ENCODE measurements at places on chromosomes 2 and 18.

DNA sequence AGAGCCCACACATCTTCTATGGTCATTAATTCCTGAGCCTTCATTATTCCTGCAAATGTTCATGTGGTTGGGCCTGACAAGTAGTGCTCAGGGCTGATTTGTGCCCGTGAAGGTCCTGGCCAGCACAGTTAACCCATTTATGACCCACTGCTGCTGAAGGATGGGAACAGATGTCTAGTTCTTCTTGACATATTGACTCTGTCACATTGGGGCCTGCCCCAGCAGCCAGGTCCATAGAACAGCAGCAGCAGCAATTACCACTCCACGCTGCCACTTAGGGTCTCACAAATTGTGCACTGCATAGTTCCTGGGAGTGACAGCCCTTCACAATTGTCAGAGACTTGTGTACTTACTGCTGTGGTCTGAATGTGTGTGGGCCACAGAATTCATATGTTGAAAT lies 442.3 kb upstream of the RGPD4 start:
- no peak for DNase-seq

DNA sequence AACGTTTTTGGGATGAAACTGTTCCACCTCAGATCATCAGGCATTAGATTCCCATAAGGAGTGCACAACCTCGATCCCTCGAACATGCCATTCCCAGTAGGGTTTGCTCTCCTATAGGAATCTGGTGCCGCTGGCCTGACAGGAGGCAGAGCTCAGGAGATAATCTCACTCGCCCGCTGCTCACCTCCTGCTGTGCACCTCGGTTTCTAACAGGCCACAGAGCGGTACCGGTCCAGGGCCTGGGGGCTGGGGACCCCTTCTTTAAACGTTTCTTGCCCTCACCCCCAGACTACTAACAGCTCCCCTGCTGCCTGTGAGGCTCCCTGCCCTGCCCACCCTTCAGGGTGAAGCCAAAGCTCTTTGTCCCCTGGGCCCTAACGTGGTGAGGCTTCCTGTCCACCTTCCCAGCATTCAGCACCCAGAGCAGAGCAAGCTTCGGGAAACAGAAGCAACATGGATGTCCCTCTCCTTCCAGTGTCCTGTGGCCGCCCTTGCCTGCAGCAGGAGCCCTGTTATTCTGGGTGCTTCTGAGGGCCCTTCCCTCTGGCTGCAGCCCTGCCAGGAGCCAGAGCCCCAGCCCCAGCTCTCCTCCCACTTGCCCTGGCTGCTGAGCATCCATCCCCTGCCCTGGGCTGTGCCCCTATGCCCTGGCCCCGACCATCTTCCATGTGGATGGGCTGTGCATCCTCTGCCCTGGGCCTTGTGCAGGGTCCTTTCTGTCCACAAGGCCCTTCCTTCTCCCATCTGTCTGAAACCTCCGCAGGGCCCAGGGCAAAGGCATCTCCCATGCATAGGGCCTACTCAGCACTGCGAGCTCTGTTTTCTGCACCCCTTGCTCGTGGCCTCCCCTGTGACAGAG lies 140.1 kb downstream of the MBP start:
- DNase-seq = no peak

- no peak for DNase-seq
Observed at GRCh38 chr18:63040788-63041410, 278.7 kb downstream of the BCL2 start.

GRCh38 chr18:23756590-23757436 lies 67.6 kb downstream of the LAMA3 start:
- DNase-seq = no peak

DNA sequence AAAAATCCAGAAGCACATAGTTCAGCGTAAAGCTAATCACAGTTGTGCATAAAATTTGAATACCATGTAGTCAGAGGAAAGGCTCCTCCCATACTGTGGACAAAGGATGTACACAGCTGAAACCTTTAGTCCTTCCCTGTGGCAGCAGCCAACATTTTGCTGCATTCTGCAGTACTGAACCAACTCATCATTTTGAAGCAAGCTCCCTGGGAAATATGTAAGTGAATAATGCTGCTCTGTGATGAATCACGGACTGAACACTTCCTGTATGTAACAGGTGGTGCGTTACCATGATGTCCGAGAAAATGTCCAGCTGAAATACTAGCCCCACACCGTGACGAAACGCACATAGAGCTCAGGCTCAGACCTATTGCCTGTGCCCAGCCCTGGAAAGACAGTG lies 421.1 kb upstream of the RAB12 start:
- DNase-seq = no peak

- DNase-seq = no peak
Observed at GRCh38 chr2:75807992-75808391, 97.3 kb upstream of the GCFC2 start.

- DNase-seq = no peak
Observed at GRCh38 chr2:222499226-222499625, 74.9 kb downstream of the SGPP2 start.

DNA sequence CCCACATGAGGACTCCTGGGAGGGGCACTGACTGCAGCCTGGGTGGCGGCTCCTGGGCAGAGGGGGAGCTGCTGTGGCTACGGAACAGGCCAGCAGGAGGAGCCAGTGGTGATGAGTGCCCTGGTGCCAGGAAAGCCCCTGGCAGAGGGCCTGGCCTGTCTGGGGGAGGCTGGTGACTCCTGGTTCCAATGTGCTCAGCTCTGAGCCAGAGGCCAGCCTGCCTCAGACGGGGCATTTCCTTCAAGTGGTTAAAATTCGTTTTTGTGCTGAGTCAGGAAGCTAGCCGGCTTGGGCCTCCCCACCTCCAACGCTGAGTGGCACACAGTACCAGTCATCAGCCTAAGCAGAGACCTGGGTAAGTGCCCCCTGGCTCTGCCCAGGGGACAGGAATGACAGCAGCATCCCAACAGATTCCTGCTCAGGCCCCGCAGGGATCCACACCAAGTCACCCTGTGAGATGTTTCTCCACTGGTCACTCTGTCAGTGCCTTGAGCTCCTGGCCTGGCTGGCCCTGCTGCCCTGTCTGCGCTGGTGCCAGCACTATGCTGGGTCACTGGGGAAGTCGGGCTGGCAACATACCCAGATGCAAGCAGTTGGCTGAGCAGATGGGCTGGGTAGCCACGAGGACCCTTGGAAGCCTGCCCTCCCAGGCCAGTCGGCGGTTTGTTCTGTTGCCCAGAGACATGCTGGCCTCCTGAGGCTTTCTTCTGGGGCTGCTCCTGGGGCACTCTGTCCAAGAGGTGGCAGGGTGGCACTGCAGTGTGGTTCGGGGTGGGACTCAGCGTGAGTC lies 7.1 kb upstream of the KLF11 start:
- peak; percentile 23 for DNase-seq

GRCh38 chr2:120326066-120326465 lies 19.9 kb upstream of the INHBB start:
- DNase-seq = no peak

DNA sequence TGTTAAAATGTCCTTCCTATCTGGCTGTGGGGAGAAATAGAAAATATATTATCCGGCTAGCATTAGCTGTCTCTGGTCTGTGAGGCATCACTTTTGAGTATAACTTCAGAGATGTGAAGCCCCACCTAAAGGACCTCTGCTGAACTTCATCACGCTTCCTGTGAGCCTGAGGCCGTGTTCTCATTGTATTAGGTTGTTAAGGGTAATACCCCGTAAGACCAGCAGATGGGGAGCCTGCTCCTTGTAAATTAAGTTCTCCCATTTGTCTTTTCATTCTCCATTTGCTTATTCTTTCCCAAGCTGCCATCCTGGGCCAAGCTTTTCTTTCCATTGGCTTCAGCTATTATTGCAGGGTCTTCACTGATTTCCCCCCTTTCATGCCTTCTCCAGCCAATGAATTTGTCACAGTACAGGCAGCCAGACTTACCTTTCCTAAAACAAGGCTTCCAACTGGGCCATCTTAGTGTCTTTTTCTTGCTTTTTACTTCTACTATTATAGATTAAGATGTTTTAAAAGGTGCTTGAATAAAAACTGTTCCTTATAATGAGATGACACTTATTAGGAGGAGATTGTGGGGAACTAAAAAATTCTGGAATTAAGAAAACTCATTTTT lies 12.4 kb downstream of the NIF3L1 start:
- DNase-seq = peak; percentile 76

DNA sequence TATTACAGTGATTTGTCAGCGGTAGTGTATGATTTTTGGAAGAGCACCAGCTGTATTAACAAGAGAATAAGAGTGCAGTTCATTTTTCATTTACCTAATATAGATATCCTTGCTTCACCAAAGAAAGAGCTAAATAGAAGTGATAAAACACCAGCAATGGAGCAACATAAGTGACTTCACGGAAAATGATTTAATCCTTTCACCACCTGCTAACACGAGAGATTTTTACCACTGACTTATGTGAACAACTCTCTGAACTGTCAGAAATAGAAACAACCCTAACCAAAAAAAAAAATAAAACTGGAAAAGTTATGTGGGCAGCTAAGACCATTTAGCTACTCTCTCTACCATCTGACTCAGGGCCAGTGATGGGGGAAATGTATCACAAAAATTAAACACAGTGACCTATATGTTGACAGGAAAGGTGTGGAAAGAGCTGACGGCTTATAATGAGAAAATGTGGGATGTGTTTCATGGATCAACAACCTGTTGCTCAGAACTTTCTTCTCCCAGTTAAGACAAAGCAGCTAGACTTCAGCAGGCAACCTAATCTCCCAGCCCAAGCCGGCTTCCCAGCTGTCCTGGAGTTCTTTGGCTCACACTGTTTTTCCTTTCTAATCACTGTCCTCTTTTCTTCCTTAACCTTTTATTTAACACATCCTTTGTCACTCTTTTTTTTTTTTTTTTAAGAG lies 272.7 kb downstream of the SS18 start:
- no peak for DNase-seq

DNA sequence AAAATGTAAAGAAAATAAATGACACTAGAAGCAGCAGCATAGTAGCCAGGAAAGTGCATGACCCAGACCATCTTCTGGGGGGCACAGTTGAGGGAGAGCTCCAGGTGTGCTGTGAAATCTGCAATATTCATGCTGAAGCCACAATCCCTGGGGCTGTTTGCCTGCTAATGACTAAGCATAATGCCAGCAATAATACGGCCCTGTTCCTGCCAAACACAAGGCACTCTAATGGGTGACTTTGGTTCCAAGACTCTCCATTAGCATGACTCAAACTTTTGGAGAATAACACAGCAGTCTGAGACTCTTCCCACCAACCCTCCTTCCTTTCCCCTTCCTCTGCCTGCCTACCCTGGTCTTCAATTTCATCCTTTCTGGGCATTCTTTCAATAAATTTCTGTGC lies 77.9 kb upstream of the DOCK10 start:
- no peak for DNase-seq

DNA sequence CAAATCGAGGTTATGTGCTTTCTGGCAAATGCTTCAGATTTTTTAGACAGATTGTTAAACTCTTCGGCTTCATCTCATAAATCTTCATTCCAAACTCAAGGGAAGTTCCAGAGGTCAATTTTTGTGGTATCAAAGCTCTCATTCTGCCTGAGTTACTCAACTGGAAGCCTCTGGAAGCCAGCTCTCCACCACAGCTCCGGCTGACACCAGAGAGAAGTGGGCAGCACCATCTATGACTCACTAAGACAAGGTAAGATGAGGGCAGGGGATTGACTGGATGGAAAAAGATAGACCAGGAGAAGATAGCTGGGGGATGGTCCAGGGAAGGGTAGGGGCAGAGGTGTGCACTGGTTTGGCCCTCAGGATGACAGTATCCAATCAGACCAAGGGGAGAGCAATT lies 137.3 kb upstream of the HNRNPA3 start:
- DNase-seq = no peak

DNA sequence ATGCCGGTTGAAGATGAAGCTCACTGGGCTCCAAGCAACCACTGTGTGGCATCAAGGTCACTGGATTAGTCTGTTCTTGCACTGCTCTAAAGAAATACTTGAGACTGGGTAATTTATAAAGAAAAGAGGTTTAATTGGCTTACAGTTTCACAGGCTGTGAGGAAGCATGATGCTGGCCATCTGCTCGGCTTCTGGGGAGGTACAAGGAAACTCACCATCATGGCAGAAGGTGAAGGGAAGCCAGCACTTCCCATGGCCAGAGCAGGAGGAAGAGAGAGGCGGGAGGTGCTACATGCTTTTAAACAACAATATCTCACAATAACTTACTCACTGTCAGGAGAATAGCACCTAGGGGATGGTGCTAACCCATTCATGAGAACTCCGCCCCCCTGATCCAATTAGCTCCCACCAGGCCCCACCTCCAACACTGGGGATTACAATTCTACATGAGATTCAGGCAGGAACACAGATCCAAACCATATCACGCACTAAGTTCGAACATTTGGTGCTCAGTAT lies 109.7 kb upstream of the MGAT5 start:
- no peak for DNase-seq

DNA sequence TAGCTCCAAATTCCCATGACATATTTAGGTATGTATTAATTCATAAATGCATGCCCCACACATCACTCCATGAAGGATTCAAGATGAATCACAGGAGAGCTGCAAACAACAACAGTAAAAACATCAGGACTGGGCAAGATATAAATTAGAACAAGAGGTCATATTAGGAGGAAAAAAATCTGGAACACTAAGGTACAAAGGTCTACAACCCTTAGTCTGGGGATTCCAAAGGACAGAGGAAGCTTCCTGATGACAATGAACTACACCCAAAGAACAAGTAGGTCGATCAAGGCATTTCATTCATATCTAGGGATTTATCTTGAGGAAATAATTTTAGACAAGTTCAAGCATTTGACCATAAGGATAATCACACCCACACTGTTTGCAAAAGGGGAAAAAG lies 14.5 kb downstream of the VPS4B start:
- no peak for DNase-seq

GRCh38 chr2:238719641-238720040 lies 128.2 kb upstream of the TWIST2 start:
- DNase-seq = no peak

- no peak for DNase-seq
Observed at GRCh38 chr18:25243257-25243656, 108.7 kb downstream of the ZNF521 start.

DNA sequence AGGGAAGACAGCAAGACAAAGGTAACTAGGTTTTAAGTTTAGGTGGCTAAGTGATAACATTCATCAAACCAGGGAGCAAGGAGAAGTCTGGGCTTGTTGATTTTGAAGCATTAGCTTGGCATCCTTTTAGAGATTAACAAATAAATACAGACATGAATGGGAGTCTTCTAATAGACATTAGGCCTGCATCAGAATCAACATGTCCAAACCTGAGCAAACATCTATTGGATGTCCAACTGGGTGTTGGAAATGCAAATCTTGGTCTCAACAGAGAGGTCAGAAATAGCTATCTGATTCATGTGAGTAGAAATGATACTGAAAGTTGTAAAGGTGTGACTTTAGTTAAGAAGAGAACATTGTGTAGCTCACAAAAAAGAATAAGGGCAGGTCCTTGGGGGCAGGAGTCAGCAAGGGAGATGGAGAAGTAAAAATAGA lies 85.5 kb upstream of the RND3 start:
- DNase-seq = no peak

DNA sequence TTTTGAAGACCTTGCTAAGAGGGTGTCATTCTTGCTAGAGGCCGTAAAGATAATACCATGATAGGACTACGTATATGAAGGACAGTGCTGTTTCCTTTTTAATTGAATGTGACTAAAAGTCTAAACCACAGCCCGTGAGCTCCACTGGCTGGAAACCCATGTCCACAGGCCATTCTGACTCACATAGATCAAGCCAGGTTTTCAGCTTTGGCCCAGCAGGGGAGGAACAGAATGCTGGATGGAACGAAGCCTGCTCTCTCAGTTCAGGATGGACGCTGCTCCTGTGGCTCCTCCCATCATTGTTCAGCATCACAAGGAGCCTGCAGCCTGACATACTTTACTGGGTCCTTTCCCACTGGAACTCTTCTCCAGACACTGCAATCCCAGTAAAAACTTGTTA lies 47.6 kb downstream of the ALPK2 start:
- DNase-seq = peak; percentile 87

- DNase-seq = no peak
Observed at GRCh38 chr2:230877116-230877758, 12.5 kb downstream of the ITM2C start.

GRCh38 chr2:135817951-135818350 lies 19.0 kb downstream of the LCT start:
- DNase-seq = no peak
